ENCODE measurements at places on chromosomes 3 and 15.
A peak's percentile ranks its signal among the peaks of the same experiment; 100 is the strongest.

GRCh38 chr15:38533416-38533915 is 31.1 kb downstream of the RASGRP1 start:
- no peak overlapping the region for H3K4me3 ChIP-seq
- peak overlapping the region; percentile 68 for H3K27ac ChIP-seq
- H3K4me1 ChIP-seq = peaks cover 12% of the 10 kb centered on the region
- DNase-seq = no peak
- H3K27me3 ChIP-seq = no peaks in the 10 kb centered on the region

- peaks cover 36% of the 10 kb centered on the region for H3K4me1 ChIP-seq
- peaks cover 16% of the 10 kb centered on the region for H3K27me3 ChIP-seq
- H3K4me3 ChIP-seq = no peak overlapping the region
- peaks cover 4% of the 10 kb centered on the region for H3K36me3 ChIP-seq
- H3K27ac ChIP-seq = no peak overlapping the region
These were observed 163.6 kb downstream of the CTNNB1 start for GRCh38 chr3:41362638-41363559.

DNA sequence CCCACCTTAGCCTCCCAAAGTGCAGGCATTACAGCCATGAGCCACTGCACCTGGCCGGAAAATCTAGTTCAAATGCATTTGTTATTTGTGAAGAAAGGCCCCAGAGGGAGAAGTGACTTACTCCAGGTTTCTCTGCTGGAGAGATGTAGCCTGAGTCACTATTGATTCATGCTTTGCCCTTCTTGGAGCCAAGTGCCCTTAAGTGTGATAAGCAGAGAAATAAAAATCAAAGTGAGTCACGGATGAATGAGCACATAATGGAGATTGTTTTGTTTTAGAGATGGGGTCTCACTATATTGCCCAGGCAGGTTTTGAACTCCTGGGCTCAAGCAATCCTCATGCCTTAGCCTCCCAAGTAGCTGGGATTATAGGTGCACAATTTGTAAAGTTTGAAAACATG is 33.1 kb downstream of the CDC25A start:
- H3K27me3 ChIP-seq = no peaks in the 10 kb centered on the region
- peaks cover 9% of the 10 kb centered on the region for H3K4me1 ChIP-seq
- peaks cover 7% of the 10 kb centered on the region for H3K36me3 ChIP-seq
- no peak for DNase-seq
- H3K4me3 ChIP-seq = no peak overlapping the region

GRCh38 chr3:13420045-13420830 is at the start of gene NUP210:
Gene NUP210 (minus strand): TSS chr3:13420322. CDS start chr3:13420226, 96 bp downstream.
- H3K4me1 ChIP-seq = peaks cover 23% of the 10 kb centered on the region
- peak within 1 kb of the TSS; percentile 27 for H3K27ac ChIP-seq
- H3K4me3 ChIP-seq = peak within 1 kb of the TSS; percentile 85
- H3K27me3 ChIP-seq = peaks cover 3% of the 10 kb centered on the region
- no peaks in the 10 kb centered on the region for H3K36me3 ChIP-seq

- H3K4me3 ChIP-seq = no peak overlapping the region
- no peak overlapping the region for H3K27ac ChIP-seq
- DNase-seq = no peak
- no peaks in the 10 kb centered on the region for H3K27me3 ChIP-seq
- no peaks in the 10 kb centered on the region for H3K36me3 ChIP-seq
These were observed 25.9 kb downstream of the ADGRG7 start for GRCh38 chr3:100635273-100635701.

DNA sequence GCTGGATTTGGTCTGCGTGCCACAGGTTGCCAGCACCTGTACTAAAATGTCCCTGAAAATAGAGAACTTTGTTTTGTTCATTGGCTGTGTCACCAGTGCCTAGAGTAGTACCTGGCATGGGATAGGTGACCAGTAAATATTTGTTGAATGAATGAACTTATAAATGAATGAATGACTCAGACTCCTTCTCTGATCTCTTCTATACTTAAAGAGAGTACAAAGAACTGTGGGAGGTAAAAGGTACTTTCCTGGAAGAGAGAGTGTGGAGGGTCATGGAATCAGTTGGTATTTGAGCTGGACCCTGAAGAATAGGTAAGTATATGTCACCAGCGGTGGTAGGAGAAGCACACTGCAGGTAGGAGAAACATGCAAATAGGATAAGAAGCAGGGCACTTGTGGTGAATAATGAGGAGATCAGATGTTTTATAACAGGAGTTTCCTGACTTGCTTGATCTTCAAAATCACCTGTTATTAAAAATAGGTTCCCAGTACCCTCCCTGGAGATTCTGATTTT is 149.4 kb downstream of the LPP start:
- no peak overlapping the region for H3K4me3 ChIP-seq
- H3K27ac ChIP-seq = no peak overlapping the region
- H3K4me1 ChIP-seq = peaks cover 39% of the 10 kb centered on the region
- H3K27me3 ChIP-seq = no peaks in the 10 kb centered on the region
- peaks cover 4% of the 10 kb centered on the region for H3K36me3 ChIP-seq
- DNase-seq = no peak

DNA sequence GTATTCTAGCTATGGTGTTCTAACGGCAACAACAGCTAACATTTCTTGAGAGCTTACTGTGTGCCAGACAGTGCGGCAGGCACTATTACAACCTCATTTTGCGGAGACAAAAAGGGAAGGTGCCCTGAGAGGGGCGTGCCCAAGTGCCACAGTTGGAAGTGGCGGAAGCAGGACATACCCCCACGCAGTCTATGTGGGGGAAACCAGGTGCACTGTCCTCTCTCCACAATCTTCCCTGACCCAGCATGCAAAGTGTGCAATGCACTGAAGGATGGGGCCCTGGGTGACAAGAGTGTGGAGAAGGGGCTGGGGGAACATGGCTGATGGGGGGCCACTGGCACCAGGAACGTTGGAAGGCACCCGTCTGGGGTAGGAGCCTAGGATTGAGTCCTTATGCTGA is 8.6 kb downstream of the ANP32A start:
- H3K27me3 ChIP-seq = peaks cover under 1% of the 10 kb centered on the region
- H3K27ac ChIP-seq = no peak overlapping the region
- no peak for DNase-seq
- H3K4me1 ChIP-seq = peaks cover 80% of the 10 kb centered on the region
- peak overlapping the region; percentile 77 for H3K4me3 ChIP-seq
- peaks cover 17% of the 10 kb centered on the region for H3K36me3 ChIP-seq

DNA sequence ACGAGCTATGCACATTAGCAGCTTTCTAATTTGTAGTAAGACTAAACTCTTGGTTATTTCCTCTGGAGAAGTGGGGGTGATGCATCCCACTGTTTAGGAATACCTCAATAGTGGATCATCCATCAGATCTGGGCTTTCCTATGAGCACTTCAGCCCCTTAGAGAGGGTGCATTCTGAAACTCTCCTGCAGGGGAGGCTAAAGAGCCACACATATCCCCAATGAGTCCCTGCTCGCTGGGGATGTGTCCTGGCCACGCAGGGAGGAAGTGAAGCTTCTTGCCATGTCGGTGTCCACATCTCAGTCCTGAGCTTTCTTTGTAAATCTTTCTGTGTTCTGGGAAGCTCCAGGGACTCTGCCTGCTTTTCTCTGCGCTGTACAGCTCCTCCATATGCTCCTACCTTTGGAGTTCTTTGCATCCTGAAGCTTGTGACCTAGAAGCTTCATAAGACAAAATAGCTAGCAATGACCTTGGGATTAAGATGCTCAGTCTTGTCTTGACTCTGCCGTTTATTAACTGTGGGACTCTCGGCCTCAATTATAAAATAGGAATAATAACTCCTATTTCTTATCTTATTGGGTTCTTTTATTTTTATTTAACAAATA is 28.3 kb upstream of the MASP1 start:
- peaks cover 23% of the 10 kb centered on the region for H3K27me3 ChIP-seq
- H3K27ac ChIP-seq = no peak overlapping the region
- H3K36me3 ChIP-seq = no peaks in the 10 kb centered on the region
- peaks cover 6% of the 10 kb centered on the region for H3K4me1 ChIP-seq

- no peak overlapping the region for H3K4me3 ChIP-seq
- no peak overlapping the region for H3K27ac ChIP-seq
- no peak for DNase-seq
- H3K36me3 ChIP-seq = no peaks in the 10 kb centered on the region
- H3K4me1 ChIP-seq = peaks cover 2% of the 10 kb centered on the region
These were observed 163.9 kb upstream of the SMAD3 start for GRCh38 chr15:66901336-66902100.

GRCh38 chr3:24388611-24389010 is 106.0 kb downstream of the THRB start:
- H3K27ac ChIP-seq = no peak overlapping the region
- no peak overlapping the region for H3K4me3 ChIP-seq
- no peaks in the 10 kb centered on the region for H3K4me1 ChIP-seq

- no peaks in the 10 kb centered on the region for H3K27me3 ChIP-seq
- H3K27ac ChIP-seq = no peak overlapping the region
These were observed 12.2 kb downstream of the H1-8 start for GRCh38 chr3:129555153-129555550.

DNA sequence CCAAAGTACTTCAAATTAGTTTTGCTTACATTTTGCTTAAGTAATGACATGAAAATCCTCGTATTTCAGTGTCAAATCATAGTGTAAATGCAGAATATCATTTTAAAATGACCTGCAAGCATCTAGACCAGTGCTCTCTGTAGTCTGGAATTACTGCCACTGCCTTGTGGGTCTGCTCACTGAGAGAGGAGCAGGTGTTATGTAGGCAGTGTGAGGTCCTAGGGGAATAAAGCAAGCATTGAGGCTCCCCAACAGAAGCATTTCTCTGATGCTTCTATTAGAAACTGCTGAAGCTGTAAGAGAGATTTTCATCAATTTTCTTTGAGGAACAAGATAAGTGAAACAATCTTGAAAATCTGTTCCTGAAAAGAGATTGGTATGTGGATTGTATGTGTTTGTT is 253.2 kb downstream of the BBX start:
- H3K27me3 ChIP-seq = no peaks in the 10 kb centered on the region
- H3K27ac ChIP-seq = no peak overlapping the region
- peaks cover 27% of the 10 kb centered on the region for H3K36me3 ChIP-seq
- no peak for DNase-seq

DNA sequence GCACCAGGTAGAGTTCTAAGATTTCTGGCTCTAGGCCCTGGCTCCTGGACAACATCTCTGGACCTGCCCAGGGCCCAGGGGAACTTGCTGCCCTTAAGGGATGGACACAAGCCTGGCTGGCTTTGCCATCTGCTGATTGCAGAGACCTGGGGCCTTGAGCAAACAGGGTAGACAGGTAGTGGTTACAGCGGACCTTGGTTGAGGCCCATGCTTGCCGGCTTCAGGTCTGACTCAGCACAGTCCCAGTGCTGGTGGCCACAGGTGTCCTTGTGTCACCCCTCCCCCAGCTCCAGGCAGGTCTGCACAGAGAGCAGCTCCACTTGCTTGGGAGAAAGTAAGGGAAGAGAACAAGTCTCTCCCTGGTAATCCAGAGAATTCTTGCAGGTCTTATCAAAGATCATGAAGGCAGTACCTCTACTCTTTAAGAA is 15.9 kb upstream of the ACTL6A start:
- DNase-seq = no peak
- H3K27ac ChIP-seq = no peak overlapping the region
- H3K36me3 ChIP-seq = no peaks in the 10 kb centered on the region
- no peak overlapping the region for H3K4me3 ChIP-seq

- H3K27me3 ChIP-seq = peaks cover 3% of the 10 kb centered on the region
- no peak for DNase-seq
- H3K36me3 ChIP-seq = no peaks in the 10 kb centered on the region
- no peaks in the 10 kb centered on the region for H3K4me1 ChIP-seq
- no peak overlapping the region for H3K4me3 ChIP-seq
These were observed 73.3 kb upstream of the UBE2E2 start for GRCh38 chr3:23129817-23130216.
